Kidney epithelial cell (primary cell): ENCODE measurements at places on chromosomes 2 and 18. TPM values are rescaled to one million over a fixed set of nuclear protein-coding genes. Genes with fewer than 3 reads are reported as not detected.

Gene RFX8
- total RNA-seq, result 0.25 and 3.3 TPM in 2 replicates

DNA sequence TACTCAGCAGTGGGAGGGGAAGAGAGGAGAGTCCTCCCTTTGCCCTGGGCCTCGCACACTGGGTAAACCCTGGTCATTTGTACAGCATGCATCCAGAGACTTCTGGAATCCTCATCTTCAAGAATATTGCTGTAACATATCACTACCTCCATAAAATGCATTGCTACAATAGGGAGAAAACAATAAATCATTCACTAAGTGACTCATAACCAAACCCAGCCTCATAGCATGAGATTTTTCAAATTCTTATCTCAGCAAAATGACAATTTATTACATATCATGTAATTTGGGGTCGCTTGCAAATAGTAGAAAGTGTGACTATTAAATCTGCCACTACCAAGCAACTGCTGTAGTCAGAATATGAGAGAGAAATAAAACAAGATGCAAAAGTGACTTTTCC is 189.4 kb downstream of the ALK start:
- no peak for DNase-seq

GRCh38 chr2:77268626-77269025 is 253.6 kb downstream of the LRRTM4 start:
- DNase-seq, result no peak

Gene RAB17
- 10.7 and 12.1 TPM in 2 replicates for total RNA-seq

Gene MEP1B
- total RNA-seq, result not detected in 2 replicates

- DNase-seq, result no peak
Measured at GRCh38 chr2:535222-535621, 142.0 kb downstream of the TMEM18 start.

- no peak for DNase-seq
Measured at GRCh38 chr2:208479342-208479741, 72.8 kb downstream of the PTH2R start.
